ENCODE measurements at places on chromosomes 5 and 9.

GRCh38 chr5:176673651-176674583 lies 26.6 kb downstream of the TSPAN17 start:
- DNase-seq, result no peak

DNA sequence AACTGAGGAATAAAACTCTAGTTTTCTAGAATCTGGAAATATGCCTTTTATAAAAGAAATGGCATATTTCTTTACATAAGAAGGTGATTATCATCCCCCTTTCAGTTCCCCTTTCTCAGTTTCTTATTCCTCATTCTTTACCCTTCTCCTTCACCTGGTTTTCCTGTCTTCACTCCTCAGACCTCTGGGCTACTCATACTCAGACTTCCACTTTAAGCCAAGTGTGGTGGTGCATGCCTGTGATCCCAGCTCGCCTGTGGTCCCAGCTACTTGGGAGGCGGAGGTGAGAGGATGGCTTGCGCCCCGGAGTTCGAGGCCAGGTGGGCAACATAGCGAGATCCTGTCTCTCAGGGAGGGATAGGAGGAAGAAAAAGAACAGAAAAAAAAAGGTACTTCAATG lies 57.2 kb downstream of the RANBP6 start:
- DNase-seq, result no peak

GRCh38 chr5:142011572-142012185 lies 1.1 kb downstream of the GNPDA1 start:
- DNase-seq, result no peak

DNA sequence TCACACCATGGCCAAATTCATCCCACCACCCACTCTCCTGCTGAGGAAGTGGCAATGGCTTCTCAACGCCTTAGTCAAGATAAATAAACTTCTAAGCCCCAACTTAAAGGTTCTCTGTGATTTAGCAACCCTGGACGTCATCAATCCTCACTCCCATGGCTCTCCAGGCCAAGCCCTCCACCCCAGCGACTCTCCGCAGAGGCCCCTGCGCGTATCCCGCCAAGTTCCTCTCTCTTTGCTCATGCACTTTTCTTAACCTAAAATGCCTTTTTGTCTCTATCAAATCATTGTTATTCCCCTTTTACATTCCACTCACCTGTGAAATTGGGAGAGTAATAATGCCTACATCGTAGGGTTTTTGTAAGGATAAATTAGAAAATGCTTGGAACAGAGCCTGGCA lies 88.6 kb downstream of the NRG2 start:
- no peak for DNase-seq

- DNase-seq, result no peak
These were observed 920 bp downstream of the PMPCA start for GRCh38 chr9:136411378-136411777.

- no peak for DNase-seq
These were observed 84.0 kb downstream of the ADAMTS12 start for GRCh38 chr5:33807771-33808170.

- no peak for DNase-seq
These were observed 34.5 kb downstream of the COL15A1 start for GRCh38 chr9:98978231-98978681.

- DNase-seq, result peak; percentile 51
These were observed 33.5 kb downstream of the TMEM245 start for GRCh38 chr9:109086221-109086620.

- peak; percentile 32 for DNase-seq
These were observed 561.8 kb downstream of the CETN3 start for GRCh38 chr5:89847743-89848142.

DNA sequence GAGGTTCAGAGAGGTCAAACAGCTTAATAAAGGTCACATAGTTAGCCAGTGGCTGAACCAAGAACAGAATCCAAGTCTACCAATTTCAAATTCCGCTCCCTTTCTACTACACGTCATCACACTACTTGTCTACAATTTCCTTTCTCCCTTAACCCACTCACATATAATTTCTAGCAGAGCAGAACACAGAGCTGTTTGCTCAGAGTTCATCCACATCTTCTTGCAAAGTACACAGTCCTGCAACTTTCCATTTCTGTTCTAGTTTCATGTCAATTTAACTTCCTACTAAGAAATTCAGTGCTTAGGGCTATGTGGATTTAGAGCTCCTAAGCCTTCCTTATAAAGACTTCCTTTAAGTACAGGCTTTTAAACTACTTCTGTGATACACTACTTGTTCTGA lies 61.3 kb downstream of the MEGF9 start:
- DNase-seq, result no peak

DNA sequence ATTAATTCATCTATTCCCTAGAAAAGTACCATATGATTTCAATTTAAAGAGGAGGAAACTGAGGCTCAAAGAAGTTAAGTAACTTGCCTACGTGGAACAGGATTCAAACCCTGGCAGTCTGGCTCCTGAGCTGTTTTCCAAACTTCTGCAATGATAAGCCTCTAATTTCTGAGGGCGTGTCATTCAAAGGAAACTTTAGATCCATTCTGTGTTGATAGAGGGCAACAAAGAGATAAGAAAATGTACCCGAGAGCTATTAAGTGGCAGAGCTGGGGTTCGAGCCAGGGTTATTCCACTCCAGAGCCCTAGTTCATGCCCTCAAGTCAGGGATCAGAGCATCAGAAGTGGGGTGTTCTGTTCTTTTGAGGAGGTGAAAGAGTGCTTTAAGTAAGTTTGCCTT lies 131.4 kb downstream of the ARL15 start:
- DNase-seq, result no peak

DNA sequence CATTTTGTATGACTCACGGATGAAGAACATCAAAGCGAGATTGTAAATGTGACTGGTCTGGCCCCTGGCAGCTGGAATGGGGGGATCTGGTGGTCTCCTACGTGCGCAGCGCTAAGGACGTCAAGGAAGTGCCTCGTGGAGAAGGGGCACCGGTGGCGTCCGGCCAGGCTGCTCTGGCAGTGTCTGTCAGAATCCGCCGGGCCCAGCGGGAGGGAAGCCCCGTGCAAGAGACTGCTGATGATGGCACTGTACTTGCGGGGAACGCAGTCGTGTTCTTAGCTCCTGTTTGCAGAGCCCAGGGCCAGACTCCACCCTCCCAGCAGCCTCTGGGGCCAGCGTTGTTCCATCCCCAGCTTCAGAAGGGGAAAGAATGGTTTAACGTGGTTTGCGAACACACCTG lies 75.5 kb downstream of the COL5A1 start:
- DNase-seq, result no peak

DNA sequence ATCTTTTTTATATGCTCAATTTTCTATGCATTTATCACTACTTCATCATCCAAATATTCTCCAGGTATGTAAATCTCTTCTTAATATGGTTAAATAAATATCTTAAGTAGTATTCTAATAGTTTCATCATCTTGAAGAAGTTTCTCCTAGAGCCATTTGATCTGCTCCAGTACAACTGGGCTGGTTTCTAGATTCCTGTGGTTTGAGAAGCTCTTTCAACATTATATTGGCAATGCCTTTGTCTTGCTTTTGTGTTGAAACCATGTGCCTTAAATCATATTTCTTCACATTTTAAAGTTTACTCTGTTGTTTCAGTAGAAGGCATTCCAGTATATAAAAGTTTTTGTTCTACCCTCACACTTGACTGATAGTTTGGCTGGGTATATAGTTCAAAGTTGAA lies 27.6 kb downstream of the MBLAC2 start:
- DNase-seq, result peak; percentile 27

GRCh38 chr5:111942661-111943401 lies 185.8 kb upstream of the NREP start:
- DNase-seq, result peak; percentile 55

DNA sequence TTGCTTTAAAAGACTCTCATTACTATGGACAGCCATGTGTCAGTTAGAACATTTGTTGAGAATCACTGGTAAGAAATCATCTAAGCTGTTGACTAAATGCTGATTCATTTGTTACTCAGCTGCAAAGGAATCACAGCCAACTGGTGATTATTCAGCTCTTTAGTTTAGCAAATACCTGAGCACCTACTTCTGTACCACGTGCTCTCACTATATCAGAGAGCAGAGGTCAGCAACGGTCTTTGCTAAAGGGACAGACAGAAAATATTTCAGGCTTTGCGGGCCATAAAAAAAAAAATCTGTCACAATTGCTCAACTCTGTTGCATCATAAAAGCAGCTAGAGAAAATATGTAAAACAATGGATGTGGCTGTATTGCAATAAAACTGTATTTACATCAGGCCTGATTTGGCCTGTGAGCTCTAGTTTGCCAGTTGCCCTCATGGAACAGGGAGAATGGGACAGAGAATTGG lies 377.6 kb downstream of the DNAH5 start:
- DNase-seq, result peak; percentile 98

DNA sequence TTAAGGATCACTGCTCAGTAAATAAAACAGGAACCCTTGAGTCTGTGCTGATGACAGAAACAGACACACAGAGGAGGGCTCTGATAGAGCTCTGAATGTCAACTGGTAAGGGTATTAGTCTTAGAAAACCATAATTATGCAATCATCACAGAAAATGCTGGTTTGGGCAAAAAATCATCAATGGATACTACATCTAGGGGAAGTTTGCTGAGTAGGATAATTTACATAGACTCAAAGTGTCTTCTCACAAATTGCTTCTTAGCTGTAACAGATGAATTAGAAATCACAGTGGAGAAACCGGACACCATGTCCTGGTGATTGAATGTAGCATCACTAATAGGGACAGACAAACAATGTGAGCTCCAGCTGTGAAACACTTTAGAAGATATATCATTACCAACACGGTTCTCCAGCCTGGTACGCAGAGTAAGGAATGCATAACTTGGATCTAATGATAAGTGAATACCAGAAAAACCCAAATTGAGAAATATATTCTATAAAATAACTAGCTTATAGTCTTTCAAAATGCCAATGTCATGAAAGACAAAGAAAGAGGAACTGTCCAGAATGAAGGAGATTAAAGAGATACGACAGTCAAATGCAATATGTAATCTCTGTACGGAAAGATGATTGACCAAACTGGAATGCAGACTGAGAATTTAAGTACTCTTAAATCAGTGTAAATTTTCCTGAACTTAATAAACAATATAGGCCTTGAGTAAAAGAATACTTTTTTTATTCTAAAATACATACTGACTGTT lies 17.3 kb downstream of the CHD1 start:
- no peak for DNase-seq

DNA sequence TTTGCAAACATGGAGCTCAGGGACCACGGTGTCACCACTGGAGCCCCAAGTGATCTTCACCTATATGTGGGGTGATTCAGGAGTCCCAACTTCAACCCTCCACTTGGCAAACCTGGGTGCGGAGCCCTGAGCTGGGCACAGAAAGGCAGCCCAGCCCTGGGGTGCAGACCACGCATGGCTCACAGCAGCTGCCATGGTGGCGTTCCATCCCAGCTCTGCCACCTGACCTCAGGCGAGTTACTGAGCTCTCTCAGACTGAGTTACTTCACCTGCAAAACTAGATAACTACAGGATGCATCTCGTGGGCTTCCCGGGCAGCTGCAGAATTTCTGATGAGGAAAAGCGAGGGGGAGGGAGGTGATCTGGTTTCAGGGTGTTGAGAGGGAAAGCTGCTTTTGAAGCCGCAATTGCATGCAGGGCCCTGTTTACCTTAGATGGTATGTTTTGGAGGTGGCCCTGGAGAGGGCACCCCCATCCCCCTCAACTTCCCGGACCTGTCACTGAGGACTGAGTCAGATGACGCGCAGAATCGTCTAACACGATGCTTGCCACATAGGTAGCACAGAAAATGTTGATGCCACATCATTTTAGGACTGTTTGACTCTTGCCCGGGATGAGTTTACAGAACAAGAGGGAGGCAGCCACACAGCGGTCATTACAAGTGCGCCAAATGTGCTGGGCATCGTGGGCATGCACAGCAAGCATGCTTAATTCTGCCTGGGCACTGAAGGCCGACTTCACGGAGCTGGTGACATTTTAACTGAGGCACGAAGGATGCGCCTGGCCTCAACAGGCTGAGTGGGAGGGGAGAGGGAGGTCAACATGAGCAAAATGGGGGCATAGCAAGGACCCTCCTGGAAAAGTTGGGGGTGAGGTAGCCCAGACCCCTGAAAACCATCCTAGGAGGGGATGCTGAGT lies 154.6 kb downstream of the COL23A1 start:
- DNase-seq, result no peak

DNA sequence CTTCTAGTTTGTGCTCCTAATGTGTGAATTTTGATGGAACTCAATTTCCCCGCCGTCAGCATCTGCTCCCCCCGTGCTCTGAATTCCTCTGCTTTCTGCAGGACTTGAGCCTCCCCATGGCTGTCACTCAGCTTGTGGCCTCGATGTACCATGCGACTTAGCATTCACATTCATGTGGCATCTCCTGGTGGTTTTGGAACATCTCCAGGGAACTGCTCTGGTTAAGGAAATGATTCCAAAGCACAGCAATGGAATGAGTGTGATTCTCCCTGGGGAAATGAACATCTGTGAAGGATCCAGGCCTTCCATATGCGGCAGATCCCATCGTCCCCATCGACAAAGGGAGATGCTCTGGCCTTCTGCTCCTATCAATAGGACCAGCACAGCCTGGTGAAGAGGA lies 119.0 kb downstream of the ENTREP1 start:
- DNase-seq, result no peak

- no peak for DNase-seq
These were observed 281.1 kb upstream of the ANKRD55 start for GRCh38 chr5:56514245-56514644.

DNA sequence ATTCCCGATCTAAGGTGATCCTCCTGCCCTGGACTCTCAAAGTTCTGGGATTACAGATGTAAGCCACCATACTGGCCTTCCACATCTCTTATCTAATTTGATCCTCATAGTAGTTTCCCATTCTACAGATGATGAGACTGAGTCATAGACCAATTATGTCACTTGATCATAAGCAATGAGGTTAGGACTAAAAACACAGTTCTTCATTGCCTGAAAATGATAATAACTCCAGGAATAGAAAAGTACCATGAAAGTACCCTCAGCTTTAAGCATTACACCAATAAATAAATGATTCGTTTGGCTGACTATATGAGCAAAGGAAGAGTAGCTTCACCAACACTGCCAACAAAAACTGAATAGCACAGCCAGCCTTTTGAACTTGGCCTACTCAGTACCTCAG lies 389.5 kb downstream of the ACTL7B start:
- no peak for DNase-seq

- DNase-seq, result no peak
These were observed 83.0 kb upstream of the IL33 start for GRCh38 chr9:6132650-6133049.

DNA sequence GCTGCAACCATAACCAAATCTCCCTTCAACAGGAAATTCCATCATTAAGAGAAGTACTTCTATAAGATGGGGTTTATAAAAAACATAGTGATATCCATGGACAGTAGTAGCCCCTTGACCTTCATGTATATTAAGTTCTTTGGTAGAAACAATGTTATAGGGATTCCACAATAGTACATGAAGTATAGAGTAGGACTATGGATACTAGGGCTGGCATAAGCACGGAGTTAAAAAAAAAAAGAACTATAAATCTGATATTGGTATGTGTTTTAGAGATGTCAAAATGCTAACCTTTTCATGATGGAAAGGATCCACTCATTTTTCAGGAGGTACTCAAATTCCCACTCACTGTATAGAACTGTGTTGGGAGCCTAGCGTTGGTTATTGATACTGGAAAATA lies 337.6 kb downstream of the FGF10 start:
- peak; percentile 19 for DNase-seq

GRCh38 chr5:11468334-11469039 lies 435.8 kb downstream of the CTNND2 start:
- DNase-seq, result peak; percentile 20
